Stimulated activated CD4-positive, alpha-beta T cell treated with anti-CD3 and anti-CD28 coated beads, Interleukin-2, amount 100 ng/mL, for 24 hours (primary cell): ENCODE measurements at places on chromosomes 5 and 9.

- DNase-seq, result no peak
These were observed 1.2 kb upstream of the RFK start for GRCh38 chr9:76395381-76395780.

DNA sequence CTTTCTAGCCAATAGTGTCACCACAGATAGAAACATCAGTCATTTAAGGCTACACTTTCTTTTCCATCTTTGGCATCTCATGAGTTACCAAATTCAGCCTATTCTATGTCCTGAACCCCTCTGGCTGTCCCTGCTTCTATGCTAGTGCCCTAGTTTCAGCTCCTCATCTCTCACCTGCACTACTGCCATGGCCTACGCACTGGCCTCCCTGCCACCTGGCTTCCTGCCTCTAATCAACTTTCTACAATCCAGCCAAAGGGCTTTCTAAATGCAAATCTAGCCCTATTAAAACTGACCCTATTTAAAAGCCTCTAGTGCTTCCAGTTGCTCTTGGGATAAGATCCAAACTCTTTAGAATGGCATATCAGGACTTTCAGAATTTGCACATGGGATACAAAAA lies 482.9 kb downstream of the TMEM38B start:
- no peak for DNase-seq

GRCh38 chr5:137761566-137761965 lies 7.4 kb upstream of the HNRNPA0 start:
- no peak for DNase-seq

DNA sequence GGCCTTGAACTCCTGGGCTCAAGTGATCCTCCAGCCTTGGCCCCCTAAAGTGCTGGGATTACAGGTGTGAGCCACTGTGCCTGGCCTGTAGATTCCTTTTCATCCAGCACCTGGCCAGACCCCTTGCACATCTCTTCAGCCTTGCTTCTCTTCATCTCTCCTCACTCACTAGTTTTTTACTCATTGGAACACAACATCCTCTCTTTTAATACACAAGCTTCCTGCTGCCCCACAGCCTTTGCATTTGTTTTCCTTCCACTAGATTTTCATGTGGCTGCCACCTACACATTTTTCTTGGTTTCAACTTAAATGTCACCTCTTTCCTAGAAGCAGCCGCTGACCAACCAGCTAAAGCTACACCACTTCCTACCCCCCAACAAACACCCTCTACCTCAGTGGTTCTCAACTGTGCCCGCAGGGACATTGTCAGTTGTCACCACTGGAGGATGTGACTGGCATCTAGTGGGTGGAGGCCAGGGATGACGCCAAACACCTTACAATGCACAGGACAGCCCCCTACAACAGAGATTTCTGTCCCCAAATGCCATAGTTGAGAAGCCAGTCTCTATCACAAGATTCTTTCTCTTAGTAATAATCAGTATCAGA lies 33.7 kb downstream of the HAVCR1 start:
- peak; percentile 57 for DNase-seq

- no peak for DNase-seq
These were observed 236.5 kb downstream of the PBX3 start for GRCh38 chr9:125983681-125984080.

DNA sequence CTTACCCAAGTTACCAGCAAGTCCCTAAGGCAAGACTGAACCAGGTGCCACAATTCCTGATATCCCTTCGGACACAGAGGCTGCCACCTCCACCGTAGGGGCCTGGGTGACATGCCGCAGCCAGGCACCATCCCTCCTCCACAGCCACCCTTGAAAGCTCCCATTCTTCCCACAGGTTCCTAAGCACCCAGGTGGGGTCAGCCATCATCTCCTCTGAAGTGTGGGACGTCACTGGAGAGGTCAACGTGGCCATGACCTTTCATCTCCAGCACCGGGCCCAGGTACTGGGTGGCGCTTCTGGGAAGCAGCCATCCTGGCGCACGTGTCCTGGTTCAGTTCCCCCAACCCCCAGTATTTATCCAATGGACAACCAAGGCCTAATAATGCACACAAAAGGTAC lies 8.2 kb downstream of the ADGRD2 start:
- DNase-seq, result no peak
